ENCODE measurements at places on chromosomes 4 and X.

DNA sequence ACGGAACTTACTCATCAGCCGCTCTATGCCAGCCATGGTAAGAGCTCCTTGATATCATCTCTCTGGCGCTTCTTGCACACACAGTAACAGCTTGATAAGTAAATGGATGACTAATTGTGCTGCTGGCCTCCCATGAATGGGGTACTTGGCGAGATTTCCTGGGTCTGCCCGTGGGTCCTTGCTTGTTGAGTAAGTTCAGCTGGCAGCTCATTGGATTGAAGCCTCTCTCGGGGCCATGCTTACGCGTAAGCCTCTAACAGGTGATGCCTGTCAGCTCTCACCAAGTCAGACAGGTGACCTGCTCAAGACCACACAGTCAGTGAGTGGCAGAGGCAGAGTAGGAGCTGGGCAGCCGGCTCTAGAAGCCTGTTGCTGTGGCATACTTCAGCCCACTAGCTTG lies 7.7 kb downstream of the NSG1 start:
- DNase-seq = no peak

DNA sequence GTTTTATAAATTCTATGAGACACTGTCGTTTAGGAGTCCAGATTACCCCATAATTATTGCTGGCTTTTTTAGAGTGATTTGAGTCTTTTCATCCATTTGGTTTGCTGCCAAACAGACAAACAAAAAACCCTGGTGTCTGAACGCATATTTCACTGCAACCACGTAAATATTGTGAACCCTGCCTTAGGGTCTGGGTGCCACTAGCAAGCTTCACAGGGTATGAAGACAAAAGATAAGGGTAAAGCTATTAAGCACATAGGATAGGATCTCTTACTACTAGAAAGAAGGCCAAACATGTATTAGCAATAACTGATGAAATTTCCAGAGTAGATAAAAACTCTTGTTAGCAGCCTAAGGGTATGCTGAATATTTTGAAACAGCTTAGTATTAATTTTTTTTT lies 143.3 kb downstream of the BANK1 start:
- no peak for DNase-seq

- DNase-seq = no peak
These were observed 47.1 kb upstream of the CLNK start for GRCh38 chr4:10731690-10732089.

GRCh38 chr4:679104-679481 lies 4.8 kb downstream of the MYL5 start:
- no peak for DNase-seq

- no peak for DNase-seq
These were observed 101.2 kb downstream of the AFF1 start for GRCh38 chr4:87035881-87036509.

DNA sequence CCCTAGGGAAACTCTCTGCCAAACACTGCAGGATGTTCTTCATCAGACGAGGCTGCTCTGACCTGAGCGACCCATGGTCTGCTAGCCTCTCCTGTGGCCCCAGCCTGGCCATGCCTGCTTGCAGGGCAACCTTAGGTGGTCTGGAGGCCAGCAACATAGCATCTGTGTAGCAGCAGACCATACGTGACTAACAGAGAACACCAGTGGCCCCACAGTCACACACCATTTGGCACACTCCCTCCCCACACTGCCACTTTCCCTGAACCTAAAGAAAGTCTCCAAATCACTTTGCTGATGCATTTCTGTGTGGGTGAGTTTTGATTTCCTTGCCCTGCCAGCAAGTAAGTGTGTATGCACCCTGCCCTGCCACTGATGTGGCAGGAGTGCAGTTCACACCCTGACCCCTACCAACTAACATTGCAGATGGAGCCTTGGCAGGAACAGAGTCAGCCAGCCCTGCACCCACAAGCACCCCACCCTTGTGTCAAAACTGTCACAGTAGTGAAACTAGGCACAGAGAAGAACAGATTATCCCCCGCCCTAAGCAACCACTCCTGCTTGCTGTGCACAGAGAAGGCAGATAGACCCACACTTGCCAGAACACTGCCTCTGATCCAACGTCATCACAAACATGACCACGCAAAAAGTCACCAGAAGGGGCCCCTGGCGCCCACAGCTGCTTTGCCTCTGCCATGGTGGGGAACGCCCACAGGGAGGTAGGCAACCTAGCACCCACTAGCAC lies 249.1 kb downstream of the SPIN4 start:
- DNase-seq = no peak

DNA sequence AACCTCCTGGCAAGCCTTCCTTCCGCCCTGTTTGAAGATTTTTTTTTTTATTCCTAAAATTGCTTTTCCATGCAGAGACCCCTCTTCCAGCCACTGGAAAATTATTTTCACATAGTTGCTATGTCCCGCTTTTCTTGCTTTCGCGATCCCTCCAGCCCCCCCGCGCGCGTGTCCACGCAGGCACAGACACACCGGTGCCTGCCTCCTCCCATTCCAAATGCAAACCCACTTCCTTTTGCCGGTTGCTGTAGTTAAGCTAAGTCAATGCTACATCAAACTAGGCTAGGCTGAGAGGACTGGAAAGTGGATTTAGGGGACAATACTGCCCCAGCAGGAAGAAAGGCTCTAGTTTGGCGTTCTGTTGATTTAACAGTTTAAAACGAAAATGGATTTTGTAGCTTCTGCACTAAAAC lies 111.0 kb downstream of the DHX15 start:
- peak; percentile 5 for DNase-seq

- DNase-seq = no peak
These were observed 494 bp downstream of the SPOCK3 start for GRCh38 chr4:167233685-167234315.

DNA sequence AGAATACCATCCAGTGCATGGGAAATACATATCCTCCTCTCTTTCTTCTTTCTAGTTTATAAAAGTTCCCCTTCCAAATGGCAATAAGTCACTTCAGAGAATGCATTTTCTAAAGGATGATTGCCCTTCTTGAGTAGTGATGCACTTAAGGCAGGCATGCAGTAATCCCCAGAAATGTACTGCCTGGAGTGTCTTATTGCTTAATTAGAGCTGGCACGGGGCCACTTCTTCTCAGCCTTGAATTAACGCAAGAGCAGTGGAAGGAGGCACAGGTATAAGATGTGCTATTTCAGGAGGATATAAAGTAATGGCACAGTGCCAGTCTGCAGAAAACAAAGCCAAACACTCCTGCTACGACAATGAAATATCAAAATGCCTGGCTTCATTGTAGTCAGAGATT lies 371.4 kb upstream of the FAM241A start:
- DNase-seq = no peak

DNA sequence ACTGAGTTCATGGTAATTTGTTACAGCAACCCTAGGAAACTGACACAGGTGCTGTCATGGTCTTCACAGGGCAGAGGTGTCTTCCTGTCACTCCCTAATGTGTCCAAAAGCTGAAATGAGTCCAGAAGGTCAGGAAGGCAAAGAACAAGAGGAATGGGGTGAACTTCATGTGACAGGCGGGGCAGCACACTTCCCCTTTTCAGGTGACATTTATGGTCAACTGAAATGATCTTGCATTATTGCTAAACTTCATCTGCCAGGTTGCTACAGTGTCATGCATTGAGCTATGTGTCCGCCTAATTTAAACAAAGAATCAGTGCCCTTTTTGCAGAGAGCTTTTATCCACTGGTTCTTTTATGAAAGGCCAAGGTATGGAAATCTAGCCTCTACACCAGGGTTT lies 15.9 kb upstream of the CCDC149 start:
- no peak for DNase-seq
